ENCODE measurements at places on chromosomes 5 and 9.

DNA sequence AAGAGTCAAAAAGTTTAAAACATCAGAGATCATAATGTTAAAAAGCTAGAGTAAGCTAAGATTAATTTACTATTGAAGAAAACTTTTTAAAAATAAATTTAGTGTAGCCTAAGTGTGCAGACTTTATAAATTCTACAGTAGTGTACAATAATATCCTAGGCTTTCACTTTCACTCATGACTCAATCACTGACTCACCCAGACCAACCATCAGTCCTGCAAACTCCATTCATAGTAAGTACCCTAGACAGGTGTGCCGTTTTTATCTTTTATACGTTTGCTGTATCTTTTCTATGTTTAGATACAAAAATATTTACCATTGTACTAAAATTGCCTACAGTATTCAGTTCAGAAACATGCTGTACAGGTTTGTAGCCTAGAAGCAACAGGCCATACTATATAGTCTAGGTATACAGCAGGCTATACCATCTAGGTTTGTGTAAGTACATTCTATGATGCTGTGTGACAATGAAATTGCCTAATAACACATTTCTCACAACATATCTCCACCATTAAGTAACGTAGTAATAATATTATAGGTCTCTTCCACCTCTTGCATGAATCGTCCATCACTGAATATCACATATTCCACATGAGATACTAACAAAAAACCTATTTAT lies 59.2 kb downstream of the MEGF9 start:
- no peak for DNase-seq

GRCh38 chr5:170360709-170361108 lies 28.5 kb downstream of the KCNMB1 start:
- no peak for DNase-seq

- no peak for DNase-seq
Measured at GRCh38 chr5:141517312-141517711, 28.4 kb downstream of the PCDHGC5 start.

GRCh38 chr5:117463881-117464570 lies 889.4 kb upstream of the SEMA6A start:
- no peak for DNase-seq

DNA sequence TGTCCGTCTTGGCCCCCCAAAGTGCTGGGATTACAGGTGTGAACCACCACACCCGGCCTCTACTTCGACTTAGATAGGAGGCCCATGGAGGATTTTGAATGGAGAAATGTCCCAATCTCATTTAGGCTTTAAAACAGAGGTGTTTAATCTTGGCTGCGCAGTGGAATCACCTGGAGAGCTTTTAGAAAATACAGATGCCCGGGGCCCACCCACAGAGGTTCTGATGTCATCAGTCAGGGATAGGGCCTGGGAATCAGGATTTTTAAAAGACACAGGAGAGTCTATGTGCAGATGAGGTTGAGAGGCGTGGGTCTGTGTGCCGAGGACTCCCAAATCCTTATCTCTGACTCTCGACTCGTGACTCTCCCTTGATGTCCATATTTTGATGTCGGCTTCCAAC lies 124.0 kb upstream of the BOD1 start:
- DNase-seq: no peak

DNA sequence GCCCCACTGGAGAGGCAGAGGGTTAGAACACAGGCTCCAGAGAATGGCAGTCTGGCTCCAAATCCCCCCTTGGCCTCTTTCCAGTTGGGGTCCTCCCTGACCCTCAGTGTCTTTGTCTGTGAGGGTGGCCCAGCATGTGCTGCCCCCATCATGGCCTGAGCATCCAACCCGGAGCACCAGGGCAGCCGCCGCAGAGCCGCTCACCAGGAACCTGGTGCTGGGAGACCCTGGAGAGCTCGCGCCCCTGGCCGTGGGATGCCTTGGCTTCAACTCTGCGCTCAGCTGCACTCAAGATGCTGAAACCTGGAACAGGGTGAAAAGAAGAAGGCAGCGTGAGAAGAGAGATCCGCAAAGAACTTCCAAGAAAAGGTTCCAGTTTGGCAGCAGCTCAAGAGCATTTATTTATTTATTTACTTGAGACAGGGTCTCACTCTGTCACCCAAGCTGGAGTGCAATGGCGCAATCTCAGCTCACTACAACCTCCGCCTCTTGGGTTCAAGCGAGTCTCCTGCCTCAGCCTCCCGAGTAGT lies 3.8 kb downstream of the CCDC187 start:
- DNase-seq: no peak

DNA sequence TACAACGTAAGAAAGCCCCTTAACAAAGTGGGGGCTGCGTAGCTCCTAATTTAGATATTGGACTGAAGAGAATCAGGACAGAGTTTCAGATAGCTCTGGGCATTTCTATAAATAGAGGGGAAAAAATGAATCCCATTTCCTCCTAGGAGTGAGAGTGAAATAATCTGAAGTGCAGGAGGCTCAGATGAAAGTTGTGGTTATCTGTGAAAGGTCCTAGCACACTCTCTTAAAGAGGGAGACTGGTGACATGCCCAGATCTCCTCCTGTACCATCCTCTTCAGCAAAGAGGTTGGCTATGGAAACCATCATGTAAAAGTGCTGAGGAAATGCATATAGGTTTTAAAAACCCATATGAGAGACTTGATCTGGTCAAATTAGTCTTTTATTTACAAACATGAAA lies 143.4 kb downstream of the GABRB2 start:
- no peak for DNase-seq

- DNase-seq: no peak
Measured at GRCh38 chr9:109372246-109372645, 51.4 kb upstream of the EPB41L4B start.

DNA sequence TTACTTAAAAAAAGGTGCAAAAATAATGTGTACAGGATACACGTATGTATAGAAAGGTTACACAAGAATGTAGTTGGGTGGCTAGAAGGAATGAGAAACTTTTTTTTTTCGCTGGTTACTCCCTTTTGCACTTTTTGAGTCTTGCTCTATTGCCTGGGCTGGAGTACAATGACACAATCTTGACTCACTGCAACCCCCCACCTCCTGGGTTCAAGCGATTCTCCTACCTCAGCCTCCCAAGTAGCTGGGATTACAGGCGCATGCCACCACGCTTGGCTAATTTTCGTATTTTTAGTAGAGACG lies 15.8 kb downstream of the FBXW11 start:
- no peak for DNase-seq
